Vagina (tissue), 2 donors: ENCODE measurements at places on chromosomes 5 and 9. TPM values are rescaled to one million over a fixed set of nuclear protein-coding genes. Genes with fewer than 3 reads are reported as not detected.

The MCC gene
- total RNA-seq, result 47.9 TPM

GRCh38 chr5:151694035-151694485, 7.3 kb upstream of the SPARC start:
- H3K27me3 ChIP-seq, result no peaks in the 10 kb centered on the region
- H3K4me1 ChIP-seq, result peaks cover 36% of the 10 kb centered on the region
- H3K4me3 ChIP-seq, result no peak overlapping the region
- H3K36me3 ChIP-seq, result no peaks in the 10 kb centered on the region
- DNase-seq, result no peak

DNA sequence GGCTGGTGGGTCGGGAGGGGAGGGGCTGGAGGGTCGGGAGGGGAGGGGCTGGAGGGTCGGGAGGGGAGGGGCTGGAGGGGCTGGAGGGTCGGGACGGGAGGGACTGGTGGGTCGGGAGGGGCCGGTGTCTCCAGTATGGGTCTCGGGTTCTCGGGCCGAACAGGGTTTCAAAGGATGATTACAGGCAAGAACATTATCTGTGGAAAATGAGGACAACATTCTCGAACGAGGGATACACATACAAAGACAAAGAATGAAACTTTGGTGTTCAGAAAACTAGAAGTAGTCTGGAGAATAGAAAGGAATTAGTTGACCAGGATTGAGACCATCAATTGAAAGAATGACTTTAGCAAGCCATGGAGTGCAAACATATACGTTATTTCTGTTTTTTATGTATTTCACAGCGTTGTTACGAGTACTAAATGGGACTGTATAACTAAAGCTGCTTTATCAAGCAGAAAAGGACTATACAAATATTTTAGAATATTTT, 360 bp upstream of the ZCCHC10 start:
- H3K36me3 ChIP-seq, result peaks cover 5% of the 10 kb centered on the region
- H3K27ac ChIP-seq, result peak overlapping the region; percentile 98
- DNase-seq, result no peak
- H3K27me3 ChIP-seq, result no peaks in the 10 kb centered on the region
- H3K4me3 ChIP-seq, result peak overlapping the region; percentile 99
- peaks cover 25% of the 10 kb centered on the region for H3K4me1 ChIP-seq

GRCh38 chr5:5416733-5417132, 5.7 kb upstream of the ICE1 start:
- no peaks in the 10 kb centered on the region for H3K36me3 ChIP-seq
- H3K27me3 ChIP-seq, result no peaks in the 10 kb centered on the region
- no peak overlapping the region for H3K27ac ChIP-seq
- no peak for DNase-seq
- peaks cover 8% of the 10 kb centered on the region for H3K4me1 ChIP-seq
- H3K4me3 ChIP-seq, result no peak overlapping the region

GRCh38 chr5:5192681-5193080, 52.6 kb downstream of the ADAMTS16 start:
- no peaks in the 10 kb centered on the region for H3K4me1 ChIP-seq
- DNase-seq, result no peak
- no peak overlapping the region for H3K27ac ChIP-seq

DNA sequence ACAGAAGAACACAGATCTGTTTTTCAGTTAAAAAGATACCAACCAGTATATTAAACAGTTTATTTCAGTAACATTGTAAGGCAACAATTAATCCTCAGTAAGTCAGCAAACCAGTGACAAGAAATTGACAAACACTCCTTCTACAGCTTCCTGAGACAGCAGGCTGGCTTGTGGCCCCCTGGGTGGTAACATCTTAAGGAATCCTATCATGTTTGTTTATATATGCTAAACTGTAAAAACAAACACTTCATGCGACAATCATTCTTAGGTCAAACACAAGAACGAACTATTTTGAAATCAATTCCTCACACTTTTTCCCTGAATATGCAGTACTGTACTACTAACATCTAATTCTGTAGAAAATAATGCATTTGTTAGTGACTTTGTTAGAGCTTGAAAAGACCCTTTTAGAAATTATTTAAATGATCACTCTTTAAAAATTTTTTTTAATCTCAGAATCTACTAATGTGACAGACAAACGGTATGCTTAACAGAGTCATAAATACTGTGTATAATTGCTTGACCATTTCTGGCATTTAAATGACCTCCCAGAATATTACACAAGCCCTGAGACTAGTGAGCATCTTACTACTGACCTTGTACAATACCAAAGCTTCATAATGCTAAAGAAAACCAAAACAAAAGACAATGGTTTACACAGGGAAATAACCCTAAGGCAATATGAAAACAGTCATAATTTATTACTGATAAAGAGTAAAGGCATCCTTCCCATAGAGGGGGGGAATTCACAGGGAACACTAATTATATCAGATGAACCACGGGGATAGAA, 48.2 kb downstream of the ERMP1 start:
- H3K27ac ChIP-seq, result no peak overlapping the region
- no peaks in the 10 kb centered on the region for H3K4me1 ChIP-seq
- H3K27me3 ChIP-seq, result no peaks in the 10 kb centered on the region
